Stimulated activated CD4-positive, alpha-beta T cell treated with anti-CD3 and anti-CD28 coated beads, Interleukin-12 subunit alpha, Interleukin-12 subunit beta, amount 100 ng/mL, for 4 hours (primary cell): ENCODE measurements at places on chromosomes 7 and 10.

DNA sequence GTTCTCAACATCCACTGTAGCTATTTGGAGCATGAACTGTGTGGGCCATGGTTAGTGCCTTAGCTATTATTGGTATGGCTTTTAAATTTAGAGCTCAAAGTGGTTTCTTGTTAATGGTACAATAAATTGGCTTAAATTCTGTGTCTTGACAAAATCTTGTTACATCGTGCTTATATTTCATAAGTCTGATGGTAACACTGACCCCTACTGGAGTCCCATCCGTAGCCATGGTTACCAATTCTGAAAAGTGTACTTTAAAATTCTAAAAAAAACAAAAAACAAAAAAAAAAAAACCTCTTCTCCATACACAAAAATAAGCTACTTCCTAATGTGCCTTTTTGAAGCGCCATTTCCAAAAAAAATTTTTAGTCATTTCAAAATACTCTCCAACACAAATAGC, 6.4 kb upstream of the RPP30 start:
- DNase-seq, result no peak

DNA sequence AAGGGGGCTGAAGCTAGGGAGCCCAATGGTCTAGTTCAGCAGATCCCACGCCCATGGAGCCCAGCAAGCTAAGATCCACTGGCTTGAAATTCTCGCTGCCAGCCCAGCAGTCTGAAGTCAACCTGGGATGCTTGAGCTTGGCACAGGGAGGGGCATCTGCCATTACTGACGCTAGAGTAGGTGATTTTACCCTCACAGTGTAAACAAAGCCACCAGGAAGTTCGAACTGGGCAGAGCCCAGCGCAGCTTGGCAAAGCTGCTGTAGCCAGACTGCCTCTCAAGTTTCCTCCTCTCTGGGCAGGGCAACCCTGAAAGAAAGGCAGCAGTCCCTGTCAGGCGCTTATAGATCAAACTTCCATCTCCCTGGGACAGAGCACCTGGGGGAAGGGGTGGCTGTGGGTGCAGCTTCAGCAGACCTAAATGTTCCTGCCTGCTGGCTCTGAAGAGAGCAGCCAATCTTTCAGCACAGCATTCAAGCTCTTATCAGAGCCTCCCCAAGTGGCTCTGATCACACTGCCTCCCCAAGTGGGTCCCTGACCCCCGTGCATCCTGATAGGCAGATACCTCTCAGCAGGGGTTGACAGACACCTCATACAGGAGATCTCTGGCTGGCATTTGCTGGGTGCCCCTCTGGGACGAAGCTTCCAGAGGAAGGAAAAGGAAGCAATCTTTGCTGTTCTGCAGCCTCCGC, 167.8 kb downstream of the CCDC71L start:
- DNase-seq, result no peak

GRCh38 chr7:124784879-124785818, 19.6 kb upstream of the GPR37 start:
- DNase-seq, result no peak

DNA sequence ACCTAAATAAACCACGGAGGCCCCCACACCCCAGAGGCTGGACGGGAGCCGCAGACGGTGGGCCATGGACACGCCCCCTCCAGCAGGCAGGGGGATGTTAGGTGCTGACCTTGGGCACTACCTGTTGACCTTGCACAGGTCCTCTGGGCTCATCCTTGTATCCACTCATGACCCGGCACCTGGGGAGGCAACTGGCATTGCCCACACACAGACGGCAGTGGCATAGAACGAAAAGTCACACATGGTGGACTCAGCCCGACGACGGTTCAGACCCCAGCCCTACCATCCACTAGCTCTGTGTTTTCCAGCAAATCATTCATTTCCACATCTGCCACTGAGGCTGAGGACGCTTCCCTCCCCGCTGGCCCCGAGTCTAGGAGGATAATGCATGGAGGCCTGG, 247.7 kb upstream of the PPP2R2D start:
- no peak for DNase-seq

DNA sequence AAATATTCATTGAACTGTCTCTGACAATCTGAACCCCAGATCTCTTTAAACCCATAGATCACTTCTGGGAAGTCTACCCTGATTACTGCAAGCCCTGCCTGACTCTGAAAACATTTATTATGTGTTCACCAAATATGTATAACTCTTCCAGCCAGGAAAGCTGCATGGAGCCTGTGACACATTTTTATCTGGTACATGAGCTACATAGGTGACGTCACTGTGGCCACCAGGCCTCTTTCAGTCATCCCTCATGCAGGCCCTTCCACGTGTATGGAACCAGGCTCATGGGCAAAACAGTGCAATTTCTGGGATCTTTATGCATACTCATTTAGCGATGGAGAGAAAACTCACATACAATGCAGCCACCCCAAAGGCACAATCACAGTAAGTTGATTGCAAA, 133.9 kb upstream of the NUPR2 start:
- no peak for DNase-seq
